ENCODE measurements at places on chromosomes 5 and 9.
A peak's percentile ranks its signal among the peaks of the same experiment; 100 is the strongest.

DNA sequence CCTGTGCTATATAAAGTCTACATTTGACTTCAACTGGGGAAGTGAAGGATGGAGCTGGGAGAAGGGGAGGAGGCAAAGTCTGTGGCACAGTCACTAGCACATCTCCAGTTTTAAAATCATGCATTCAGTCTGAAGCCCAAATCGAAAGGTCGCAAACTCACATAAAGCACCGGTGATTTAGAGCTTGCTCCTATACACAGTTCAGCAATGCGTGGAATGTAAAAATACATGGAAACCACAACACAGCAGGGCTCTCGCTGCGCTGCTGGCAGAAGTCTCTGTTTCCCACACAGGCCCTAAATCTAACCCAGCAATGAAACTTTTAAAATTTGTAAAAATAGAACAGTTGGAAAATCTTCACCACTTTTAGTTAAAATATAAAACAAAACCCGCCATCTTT is 68.2 kb downstream of the EBF1 start:
- no peak for DNase-seq

- peak; percentile 97 for DNase-seq
These were observed at the start of gene EXOSC2 for GRCh38 chr9:130693426-130694191. TSS of gene EXOSC2 (plus strand) at chr9:130693780. CDS start at chr9:130693792, 12 bp downstream.

- DNase-seq = no peak
These were observed 148.2 kb upstream of the PLPPR1 start for GRCh38 chr9:100880284-100880683.

DNA sequence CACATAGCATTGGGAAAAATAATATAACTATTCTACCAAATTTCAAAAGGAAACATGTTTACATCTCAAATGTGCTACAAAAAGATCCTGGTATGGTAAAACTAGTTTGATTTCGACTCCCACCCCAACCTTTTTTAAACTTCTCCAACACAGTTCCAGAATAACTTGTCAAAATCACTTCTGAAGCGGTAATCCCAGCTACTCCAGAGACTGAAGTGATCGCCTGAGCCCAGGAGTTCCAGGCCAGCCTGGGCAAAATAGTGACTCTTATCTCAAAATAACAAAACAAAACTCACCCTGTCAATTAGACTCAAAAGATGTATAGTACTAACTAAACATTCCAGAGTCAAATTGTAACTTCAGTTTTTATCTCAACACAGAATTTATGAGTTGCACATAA is 71.3 kb upstream of the RNF38 start:
- no peak for DNase-seq

- no peak for DNase-seq
These were observed 32.9 kb downstream of the NSG2 start for GRCh38 chr5:174078416-174078815.

- no peak for DNase-seq
These were observed 24.0 kb downstream of the HNRNPK start for GRCh38 chr9:83956086-83956435.

GRCh38 chr5:163248333-163248732 is 189.1 kb upstream of the CCNG1 start:
- DNase-seq = no peak

DNA sequence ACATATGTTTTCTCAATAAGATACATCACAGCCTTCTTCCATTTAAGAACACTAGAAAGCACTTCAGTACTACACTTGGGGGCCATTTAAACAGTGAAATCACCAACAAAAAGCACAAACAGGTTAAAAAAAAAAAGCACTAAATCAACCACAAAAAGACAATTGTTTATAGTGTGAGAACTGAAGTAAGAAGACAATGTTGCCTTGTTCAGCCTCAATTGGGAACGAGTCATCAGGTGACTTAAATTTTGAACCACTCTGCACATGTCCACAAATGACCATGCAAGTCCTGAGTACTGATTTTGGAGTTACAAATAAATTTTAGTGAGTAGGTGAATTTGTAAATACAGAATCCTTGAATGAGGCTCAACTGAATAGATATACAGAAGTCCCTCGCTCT is 37.2 kb upstream of the HNRNPA0 start:
- no peak for DNase-seq

DNA sequence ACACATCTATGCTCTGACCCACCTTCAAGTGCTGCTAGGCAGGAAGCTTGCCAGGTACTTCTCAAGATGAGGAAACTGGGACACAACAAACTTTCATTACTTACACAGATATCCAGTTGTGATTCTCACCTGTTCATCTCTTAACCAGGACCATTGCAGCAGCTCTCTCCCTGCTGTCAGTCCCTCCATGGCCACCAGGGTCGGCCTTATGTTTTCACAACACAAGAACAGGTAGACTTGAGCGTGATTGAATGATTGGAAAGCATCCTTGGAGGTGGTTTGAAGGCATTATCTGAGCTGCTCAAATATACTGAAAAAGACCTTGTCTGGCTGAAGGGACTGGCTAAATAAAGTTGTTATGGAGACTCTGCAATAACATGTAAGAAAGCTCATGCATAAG is 94.4 kb downstream of the MTREX start:
- DNase-seq = no peak

DNA sequence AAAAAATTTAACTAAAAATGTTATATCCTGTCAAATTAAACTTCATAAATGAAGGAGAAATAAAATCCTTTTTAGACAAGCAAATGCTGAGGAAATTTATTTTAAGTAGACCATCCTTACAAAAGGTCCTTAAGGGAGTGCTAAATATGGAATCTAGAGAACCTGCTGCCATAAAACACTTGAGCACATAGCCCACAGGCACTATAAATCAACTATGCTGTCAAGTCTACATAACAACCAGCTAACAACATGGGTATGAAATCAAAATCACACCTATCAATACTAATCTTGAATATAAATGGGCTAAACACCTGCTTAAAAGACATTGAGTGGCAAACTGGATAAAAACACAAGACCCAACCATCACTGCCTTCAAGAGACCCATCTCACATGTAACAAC is 15.1 kb upstream of the PRSS3 start:
- DNase-seq = no peak

- DNase-seq = no peak
These were observed 63.9 kb downstream of the KLHL3 start for GRCh38 chr5:137672001-137672400.

GRCh38 chr9:136936645-136937170 is 7.8 kb downstream of the FBXW5 start:
- no peak for DNase-seq

GRCh38 chr5:74613283-74613682 is 27.2 kb downstream of the ENC1 start:
- no peak for DNase-seq

DNA sequence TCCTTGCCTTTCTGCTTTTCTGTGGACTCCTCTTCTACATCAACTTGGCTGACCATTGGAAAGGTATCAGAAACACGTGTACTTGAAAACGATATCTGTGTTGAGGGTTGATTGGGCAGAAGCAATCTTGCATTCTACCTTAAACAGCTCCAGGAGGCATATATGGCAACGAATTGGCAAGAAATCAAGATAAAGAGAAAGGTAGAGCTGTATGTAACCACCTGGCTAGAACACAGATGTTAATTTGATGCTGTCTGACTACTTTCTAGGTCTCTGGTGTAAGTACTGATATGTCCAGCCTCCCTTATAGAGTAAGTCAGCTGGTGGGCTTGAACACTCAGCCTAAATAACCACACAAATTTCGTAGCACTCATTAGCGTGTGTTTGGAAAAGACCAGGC is 1.3 kb downstream of the MAN1B1 start:
- DNase-seq = no peak

- DNase-seq = no peak
These were observed 1.0 kb upstream of the FBXW11 start for GRCh38 chr5:172007175-172008110.

DNA sequence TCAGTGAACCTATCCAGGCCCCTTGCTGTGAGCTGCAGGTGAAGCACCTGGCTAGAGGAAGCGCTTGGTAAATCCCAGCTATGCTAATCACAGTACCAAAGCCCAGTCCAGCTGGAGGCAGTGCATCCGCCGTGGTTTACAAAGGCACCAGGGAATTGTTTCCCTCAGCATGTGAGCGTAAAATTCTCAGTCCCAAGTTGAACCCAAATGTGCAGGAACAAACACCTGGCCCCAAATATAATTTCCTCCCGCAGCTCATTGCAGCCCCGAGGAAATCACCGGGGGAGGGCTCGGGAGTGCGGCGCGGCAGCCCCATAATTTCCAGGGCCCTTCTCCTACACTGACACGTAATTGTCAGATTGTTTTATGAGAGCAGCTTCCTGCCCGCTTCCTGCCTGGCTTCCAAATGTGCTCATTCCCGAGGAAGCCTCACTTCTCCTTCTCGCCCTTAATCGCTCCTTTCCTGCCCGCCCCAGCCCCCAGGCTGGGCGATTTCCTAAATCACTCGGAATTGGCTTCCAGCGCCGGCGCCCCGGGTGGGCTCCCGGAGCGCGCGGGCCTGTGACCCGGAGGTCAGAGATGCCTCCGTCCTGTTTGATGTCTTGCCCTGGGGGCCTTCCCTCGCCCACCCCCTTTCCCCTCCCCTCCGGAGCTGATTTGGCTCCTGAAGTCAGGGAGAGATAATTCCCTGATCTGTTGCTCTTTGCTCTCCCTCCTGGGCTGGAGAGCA is 134.4 kb downstream of the FGF1 start:
- DNase-seq = no peak

Measured in effector memory CD4-positive, alpha-beta T cell (primary cell).